ENCODE measurements at places on chromosomes 4 and X.

GRCh38 chrX:47723689-47724088 lies 64.7 kb upstream of the UXT start:
- DNase-seq: peak; percentile 7

GRCh38 chr4:41538017-41538733 lies at the start of gene LIMCH1:
LIMCH1 (plus strand) TSS chr4:41538157; CDS start chr4:41605996, 67,839 bp downstream.
- no peak for DNase-seq

GRCh38 chrX:105972690-105973386 lies 65.7 kb downstream of the SERPINA7 start:
- no peak for DNase-seq

GRCh38 chr4:94819371-94820168 lies 61.8 kb downstream of the BMPR1B start:
- DNase-seq: no peak

DNA sequence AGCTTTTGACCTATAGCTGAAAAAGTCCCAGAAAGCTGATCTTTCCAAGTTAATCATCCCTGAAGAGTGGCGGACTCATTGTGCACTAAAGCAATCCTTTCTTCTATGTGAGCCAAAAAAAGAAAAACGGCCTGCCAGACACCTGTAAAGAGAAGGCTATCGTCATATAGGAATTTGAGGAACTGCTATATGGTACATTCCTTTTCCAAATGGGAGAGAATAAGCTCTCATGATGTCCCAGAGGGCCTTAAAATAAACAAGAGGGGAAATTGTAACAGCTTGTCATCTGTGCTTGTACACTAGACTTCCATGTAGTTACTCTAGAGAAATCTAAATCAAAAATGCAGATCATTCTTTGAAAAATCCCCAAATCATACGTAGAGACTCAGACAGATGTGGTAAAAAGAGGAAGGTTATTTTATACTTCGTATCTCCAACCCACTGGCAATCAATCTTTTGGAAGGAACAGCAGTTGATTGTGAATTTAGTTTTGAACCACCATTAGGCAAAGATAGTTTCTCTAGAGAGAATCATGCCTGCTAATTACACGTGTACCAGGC lies 26.1 kb downstream of the GPR174 start:
- DNase-seq: no peak
